ENCODE measurements at places on chromosomes 1 and 21.

- no peak for DNase-seq
Observed at GRCh38 chr1:230074762-230075161, 7.7 kb downstream of the GALNT2 start.

DNA sequence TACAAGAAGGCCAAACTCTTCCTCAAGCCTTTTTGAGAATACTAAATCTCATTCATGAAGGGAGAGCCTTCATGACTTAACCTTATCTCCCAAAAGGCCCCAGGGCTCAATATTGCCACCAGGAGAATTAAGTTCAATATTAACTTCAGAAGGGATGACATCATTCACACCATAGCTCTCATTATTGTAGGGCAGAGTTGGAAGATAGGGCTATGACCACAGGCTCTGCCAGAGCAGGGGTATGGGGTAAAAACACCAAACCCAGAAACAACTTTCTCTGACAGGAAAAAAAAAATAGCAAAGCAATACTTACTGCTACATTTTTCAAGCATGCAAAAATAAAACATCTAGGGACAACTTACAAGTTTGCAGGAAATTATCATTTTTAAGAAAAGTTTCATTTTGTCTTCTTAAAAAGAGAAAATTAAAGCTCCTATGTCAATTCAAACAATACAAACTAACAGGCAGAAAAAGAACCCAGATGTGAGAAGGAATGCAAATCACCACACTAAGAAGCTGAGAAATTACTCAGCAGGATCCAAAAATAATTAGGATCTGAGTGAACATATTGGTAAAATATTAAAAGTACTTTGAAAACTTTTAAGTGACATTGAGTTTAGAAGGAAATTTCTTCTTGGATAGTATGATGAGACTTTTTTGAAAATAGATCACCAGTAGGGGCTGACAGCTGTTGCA is 1156.5 kb downstream of the NCAM2 start:
- DNase-seq, result no peak

DNA sequence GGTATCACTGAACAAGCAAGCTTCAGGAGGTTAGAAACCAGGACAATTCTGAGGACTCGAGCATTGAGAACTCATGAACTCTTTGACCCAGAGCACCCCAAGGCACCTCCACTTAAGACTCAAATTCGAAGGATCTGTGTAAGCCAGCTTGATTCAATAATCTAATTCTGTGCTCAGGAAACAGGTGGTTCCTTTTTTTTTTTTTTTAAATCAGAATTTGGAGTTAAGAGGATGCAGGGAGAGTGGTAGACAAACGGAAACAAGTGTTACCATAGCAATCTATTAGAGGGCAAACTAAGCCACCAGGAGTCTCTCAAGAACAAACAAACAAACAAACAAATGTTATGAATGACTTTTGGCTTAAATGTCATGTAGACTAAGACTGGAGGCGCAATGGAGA is 53.8 kb upstream of the DPH5 start:
- DNase-seq, result no peak

DNA sequence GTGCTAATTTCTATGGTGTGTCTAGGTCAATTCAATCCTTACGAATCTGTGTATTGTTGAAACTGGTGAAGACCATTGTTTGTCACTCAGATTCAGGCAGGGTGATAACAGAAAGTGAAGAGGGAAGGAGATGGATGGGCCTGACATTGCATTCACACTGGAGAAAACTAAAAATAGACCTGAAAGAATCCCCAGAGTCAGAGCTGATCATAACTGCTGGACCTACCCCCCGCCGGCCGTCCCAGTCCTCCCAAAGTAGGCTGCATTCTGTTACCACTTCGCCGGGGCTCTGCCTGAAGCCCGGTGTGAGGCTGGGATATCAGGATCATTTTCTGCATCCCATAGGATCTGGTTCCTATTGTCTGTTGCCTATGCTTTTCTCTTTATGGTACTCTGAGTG is 121.1 kb downstream of the NUF2 start:
- no peak for DNase-seq

DNA sequence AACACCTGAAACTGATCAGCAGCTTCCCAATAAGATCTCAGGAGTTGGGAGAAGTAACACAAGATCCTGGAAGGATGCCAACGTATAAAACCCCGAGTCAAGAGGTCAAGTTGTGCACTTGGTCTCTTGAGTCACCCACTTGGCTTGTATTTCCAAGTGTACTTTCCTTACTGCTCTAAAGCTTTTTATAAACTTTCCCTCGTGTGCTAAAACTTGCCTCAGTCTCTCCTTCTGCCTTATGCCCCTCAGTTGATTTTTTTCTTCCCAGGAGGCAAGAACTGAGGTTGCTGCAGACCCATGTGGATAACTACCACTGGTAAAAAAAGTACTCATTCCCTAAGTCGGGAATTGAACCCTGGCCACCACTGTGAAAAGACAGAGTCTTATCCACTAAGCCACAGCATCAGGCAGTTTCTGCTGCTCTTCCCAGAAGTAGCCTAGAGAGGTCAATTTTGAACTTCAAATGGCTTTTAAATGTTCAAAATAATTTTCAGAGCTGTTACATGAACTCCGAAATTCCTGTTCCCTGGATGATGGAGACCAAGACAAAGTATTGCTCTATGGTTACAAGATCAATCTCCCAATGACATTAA is 28.9 kb downstream of the ITLN2 start:
- no peak for DNase-seq

DNA sequence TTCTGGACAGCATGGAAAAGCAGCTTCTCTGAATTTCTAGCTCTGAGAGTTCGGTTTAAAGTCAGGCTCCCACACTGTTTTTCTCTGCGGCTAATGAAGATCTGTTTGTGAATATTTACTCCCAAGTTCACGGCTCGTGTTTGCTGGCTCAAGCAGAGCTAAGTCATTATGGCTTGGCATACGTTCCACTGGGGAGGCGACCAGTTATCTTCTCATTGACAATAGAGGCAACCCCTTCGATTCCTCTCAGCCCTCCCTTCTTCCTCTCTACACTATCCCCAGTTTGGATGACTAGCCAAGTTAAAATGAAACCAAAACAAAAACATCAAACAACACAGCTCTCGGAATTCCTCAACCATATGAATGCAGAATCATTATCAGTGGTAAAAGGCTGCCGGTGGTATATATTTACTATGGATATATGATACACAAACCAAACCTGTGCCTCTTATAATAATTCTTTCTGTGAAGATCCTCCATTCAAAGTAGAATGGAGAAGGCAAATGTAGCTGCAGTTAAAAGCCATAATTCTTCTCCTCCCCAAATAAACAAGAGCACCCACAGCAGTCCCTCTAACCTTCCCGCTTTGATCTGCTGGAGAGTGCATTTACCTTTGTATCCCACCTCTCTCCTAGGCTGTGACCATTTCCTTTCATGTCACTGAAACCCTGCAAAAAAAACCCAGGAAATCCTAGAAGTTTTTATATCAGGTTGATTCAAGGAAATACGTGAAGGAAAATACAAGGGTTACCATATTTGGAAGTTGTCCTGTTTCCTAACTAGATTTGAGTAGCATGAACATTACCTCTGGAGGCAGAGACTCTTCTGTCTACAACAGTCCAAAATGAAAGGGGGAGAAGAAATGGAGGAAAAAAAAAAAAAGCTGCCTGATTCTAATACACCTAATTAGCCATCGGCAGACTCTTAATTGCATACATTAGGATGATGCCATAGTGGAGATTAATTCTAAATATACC is 108.3 kb upstream of the USH2A start:
- DNase-seq, result no peak

DNA sequence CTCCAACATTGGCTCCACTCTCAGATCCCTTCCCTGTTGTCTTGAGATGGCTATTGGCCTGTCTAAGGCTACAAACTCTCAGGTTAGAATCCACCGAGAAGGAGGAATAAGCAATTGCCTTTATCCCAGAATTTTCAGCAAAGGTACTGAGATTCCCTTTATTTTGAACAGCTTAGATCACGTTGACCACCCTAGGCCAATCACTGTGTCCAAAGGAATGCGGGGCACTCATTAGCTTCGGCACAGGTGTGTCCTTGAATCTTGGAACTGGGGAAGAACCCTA is 6.9 kb downstream of the S100A11 start:
- no peak for DNase-seq

GRCh38 chr21:34702341-34703170 is 33.8 kb downstream of the CLIC6 start:
- no peak for DNase-seq

Measured in stimulated activated CD4-positive, alpha-beta T cell treated with anti-CD3 and anti-CD28 coated beads, Interleukin-4, amount 100 ng/mL, for 24 hours (primary cell).